ENCODE measurements at places on chromosomes 7 and 10.

- DNase-seq: no peak
These were observed 129.6 kb upstream of the SP8 start for GRCh38 chr7:20916311-20916710.

GRCh38 chr10:62511656-62512055 lies 137.5 kb downstream of the ZNF365 start:
- DNase-seq: no peak

- no peak for DNase-seq
These were observed 55.8 kb downstream of the CNOT4 start for GRCh38 chr7:135454060-135454459.

GRCh38 chr7:128121711-128122530 lies 90.7 kb upstream of the LRRC4 start:
- DNase-seq: no peak

GRCh38 chr10:97689559-97690020 lies 2.5 kb upstream of the AVPI1 start:
- no peak for DNase-seq
